ENCODE measurements at places on chromosomes 2 and 18.

GRCh38 chr2:109079590-109079989, 49.4 kb upstream of the SH3RF3 start:
- H3K27ac ChIP-seq: no peak overlapping the region
- H3K36me3 ChIP-seq: no peaks in the 10 kb centered on the region
- no peak overlapping the region for H3K4me3 ChIP-seq
- H3K4me1 ChIP-seq: peaks cover 3% of the 10 kb centered on the region
- no peak for DNase-seq
- no peaks in the 10 kb centered on the region for H3K27me3 ChIP-seq

DNA sequence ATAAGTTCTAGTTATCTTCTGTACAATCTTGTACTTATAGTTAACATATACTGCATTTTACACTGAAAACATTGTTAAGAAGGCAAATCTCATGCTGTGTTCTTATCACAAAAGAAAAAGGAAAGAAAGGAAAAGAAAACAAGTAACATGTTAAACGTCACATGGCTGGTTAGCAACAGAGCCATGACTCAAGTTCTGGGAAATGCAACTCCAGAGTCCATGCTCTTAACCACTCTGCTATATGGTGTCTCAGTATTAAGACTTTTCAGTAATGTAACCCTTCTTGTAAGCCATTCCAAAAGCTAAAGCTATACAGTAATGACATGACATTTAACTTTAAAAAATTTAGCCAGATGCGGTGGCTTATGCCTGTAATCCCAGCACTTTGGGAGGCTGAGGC, 181.4 kb downstream of the BARD1 start:
- H3K36me3 ChIP-seq: no peaks in the 10 kb centered on the region
- no peak overlapping the region for H3K4me3 ChIP-seq
- H3K27me3 ChIP-seq: no peaks in the 10 kb centered on the region

DNA sequence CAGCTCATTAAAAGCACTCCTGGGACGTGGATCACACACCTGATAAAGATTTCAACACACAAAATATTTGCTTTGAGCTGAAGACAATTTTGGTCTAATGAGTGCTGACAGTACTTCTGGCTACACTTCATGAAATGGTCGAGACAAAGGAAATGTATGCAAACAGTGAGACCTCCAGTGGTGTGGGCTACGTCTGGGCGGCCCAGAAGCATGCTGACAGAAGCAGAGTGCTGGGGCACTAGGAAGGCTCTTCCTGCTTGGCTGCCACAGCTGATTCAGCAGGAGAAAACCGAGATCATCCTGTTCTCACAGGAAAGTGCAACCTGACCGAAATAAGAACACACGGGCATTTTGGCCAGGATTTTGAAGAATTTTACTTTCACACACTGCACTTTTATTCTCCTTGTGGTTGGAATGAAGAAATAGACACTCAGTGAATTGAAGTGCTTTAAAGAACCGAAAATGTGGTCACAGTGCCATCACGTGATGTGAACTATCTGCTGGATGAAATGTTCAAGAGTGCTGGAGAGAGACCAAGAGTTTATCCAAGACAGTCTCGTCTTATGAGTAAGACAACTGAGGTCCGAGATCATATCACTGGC, 149.5 kb downstream of the CCBE1 start:
- H3K27me3 ChIP-seq: no peaks in the 10 kb centered on the region
- H3K4me1 ChIP-seq: no peaks in the 10 kb centered on the region
- no peak overlapping the region for H3K4me3 ChIP-seq
- no peak for DNase-seq
- H3K36me3 ChIP-seq: no peaks in the 10 kb centered on the region
- no peak overlapping the region for H3K27ac ChIP-seq

- no peaks in the 10 kb centered on the region for H3K27me3 ChIP-seq
- no peak for DNase-seq
- peaks cover 13% of the 10 kb centered on the region for H3K4me1 ChIP-seq
- H3K27ac ChIP-seq: no peak overlapping the region
- H3K36me3 ChIP-seq: no peaks in the 10 kb centered on the region
These were observed 39.8 kb downstream of the MYO7B start for GRCh38 chr2:127575185-127575765.

All from spinal cord (tissue), 10 donors.